ENCODE measurements at places on chromosomes 7 and 10.

- no peak for DNase-seq
Measured at GRCh38 chr7:116872026-116872425, 9.6 kb downstream of the CAPZA2 start.

DNA sequence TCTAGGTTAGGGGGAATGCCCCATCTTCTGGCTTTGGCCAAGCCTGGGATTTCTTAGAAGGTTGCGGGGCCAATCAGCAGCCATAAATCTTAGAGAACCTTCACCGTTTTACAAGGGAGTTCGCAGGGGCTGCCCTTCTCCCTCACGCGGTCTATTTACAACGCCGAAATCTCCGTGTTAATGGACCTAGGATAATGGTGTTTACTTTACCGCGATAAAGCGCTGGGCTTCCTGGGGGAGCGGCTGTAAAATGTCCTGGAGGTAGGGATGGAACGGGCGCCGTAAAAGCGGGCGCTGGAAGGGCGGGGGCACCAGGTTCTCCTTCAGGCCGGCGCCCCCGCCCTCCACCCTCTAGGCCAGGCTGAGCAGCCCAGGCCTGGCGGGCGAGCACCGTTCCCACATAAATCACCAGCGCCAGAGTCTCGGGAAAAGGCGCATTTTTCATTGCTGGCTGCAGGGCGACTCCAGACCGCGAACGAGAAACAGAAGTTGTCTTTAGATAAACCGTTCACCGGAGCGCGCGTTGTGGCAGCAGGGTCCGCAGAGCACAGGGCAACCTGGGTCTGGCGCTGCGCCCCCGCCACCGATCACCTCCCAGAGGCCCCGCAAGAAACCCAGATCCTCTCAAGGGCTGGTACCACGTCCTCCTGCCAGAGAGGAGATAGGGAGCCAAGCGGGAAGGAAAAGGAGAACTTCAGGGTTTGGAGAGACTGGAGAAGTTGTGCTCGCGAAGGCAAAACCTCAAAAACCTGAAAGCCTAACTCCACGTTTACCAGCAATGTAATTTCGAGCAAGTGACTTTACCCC lies 12.5 kb upstream of the NKX2-3 start:
- no peak for DNase-seq

GRCh38 chr7:121084748-121085336 lies 96.3 kb downstream of the CPED1 start:
- DNase-seq = no peak

GRCh38 chr7:141752634-141753033 lies 11.3 kb upstream of the TAS2R3 start:
- DNase-seq = no peak

- DNase-seq = no peak
Measured at GRCh38 chr7:79272066-79272669, 181.3 kb downstream of the MAGI2 start.

DNA sequence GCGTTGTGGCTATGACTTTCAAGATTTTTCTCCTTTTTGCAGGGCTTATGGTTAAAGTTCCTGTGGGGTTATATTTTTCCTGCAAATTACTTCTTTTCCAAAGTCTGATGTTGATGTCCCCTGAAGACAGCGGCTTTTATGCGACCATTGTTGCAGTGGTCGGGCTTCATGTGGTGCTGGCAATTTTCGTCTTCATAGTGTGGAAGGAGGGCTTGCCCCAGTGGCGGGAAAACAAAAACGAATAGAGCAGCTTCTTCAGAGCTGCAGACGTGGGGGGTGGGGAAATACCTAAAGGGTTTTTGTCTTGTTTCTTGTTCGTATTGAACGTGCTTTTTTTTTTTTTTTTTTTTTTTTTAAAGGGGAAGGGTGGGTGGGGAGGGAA lies 53.8 kb downstream of the MCMBP start:
- DNase-seq = no peak

DNA sequence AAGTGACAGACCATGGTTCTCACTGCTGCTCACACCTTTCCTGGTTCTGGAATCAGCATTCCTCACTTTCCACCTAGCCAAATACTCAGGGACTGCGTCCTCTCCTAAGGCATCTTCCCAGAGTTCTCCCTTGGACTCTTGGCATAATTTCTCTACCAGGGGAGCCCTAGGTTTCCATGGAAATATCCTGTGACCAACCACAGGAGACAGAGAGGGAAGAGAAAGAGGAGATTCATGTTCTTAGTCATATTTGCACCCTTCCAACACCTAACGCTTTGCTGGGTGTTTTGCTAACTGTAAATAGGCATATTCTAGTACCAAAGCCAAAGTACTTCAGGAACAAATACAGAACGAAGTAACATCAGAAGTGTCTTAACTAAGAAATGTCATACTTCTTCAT lies 28.6 kb downstream of the DENND11 start:
- DNase-seq = no peak

DNA sequence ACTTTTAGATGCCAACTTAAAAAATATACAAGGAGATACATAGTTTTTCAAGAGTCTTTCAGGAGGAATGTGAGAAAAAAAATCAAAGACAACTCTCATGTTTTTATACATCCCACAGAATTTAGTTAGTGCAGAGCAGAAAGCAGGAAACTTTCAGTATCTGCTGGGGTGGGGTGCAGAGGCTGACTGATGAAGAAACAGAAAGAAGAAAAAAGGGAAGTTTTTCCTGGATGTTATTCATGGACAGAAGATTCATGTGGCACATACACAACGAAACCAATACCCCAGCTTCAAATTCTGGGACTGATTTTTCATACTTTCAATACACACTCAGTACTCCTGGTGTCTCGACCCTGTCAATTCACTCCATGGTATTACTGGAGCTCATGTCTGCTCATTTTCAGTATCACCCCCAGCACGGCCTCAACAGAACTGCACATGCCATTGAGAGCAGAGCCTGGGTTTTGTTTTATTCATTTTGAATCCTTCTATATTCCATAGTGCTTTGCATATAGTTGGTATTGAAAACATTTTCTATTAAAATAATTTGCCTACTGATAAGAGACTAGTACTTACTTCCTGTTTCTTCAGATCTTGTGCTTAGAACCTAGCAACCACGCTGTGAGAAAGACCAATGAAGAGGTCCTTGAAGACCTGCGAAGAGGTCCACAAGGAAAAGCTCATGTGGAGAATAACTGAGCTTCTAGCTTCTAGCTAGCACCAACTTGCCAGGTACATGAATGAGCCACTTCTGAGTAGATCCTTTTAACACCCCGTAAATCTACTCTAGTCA lies 49.0 kb downstream of the NDUFB2 start:
- no peak for DNase-seq
